ENCODE measurements at places on chromosomes 7 and 10.
A peak's percentile ranks its signal among the peaks of the same experiment; 100 is the strongest.

DNA sequence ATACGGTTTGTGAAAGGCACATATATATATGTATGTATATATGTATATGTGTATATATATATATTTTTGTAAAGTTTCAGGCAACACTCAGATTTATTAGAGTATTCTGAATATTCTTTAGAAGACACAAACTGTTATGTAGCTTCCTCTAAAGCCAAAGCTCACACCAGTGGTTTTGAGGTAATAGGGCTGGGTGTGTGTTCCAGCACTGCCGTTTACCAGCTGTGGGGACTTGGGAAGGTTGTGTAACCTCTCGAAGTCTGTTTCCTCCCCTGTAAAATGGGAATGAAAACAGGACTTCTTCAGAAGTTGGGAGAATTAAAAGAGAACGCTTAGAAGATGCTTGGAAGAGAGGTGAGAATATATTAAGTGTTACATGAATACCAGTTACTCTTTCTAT lies 94.8 kb downstream of the PRPF18 start:
- DNase-seq, result no peak

DNA sequence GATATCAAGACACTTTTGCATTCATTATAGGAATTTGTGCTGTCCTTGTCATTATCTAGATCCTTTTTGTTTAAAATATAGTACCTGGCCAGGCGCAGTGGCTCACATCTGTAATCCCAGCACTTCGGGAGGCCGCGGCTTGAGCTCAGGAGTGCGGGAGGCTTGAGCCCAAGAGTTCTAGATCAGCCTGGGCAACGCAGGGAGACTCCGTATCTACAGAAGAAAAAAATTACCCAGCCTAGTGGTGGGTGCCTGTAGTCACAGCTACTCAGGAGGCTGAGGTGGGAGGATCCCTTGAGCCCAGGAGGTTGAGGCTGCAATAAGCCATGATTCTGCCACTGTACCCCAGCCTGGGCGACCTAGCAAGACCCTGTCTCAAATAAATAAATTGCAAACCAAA lies 621 bp upstream of the MORN4 start:
- no peak for DNase-seq

GRCh38 chr10:101923256-101923655 lies 79.7 kb upstream of the KCNIP2 start:
- no peak for DNase-seq

DNA sequence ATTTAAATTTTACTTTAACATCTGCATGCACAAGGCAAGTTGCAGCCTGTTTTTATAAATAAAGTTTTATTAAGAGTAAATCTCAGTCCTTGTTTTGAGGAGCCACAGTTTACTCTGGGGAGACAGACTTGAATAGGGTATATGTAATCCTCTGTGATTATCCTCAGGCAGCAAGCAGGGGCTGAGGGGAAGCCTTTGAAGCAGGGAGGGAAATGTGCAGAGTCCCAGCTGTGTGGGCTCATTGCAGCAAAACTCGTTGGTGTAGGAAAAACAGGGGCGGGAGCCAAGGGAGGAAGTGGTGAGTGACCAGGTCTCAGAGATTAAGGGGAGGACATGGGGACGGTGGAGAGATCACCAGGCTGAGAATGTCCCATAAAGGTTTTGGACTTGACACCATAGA lies 34.3 kb upstream of the SMC3 start:
- no peak for DNase-seq

DNA sequence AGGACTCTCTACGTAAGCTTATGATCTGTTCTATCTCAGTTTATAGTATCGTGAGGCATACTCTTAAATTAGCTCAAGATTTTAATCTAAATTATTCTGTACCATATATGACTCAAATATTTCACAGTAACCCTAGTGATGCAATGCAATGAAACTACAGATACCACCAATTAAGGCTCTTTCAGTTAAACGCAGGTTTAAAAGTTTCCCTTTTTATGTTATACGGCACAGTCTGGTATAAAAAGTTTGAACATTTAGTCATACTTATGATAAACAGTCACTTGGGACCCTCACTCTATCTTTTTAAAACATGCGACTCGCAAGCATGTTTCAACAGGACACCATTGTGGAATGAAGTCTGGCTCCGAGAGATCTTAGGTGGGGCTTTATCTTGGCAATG lies 107.2 kb downstream of the CDK6 start:
- DNase-seq, result no peak

- DNase-seq, result no peak
Measured at GRCh38 chr7:131568970-131569369, 12.5 kb upstream of the PODXL start.

DNA sequence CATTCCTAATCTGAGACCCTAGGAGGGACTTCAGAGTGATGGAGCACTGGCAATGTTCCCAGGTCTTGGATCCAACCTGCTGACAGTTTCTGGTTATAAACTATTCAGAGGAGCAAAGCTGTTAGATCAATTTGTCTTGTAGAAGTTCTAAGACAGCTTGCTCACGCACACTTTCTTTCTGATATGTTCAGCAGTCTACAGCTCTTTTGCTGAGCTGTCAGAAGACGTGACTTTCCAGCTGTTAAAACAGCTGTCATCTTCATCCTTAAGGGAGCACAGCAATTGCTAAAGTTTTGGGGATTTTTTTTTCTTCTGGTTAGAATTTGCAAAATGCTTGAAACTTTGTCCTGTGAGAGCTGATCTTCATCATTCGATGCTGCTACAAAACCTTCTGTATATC lies 823.1 kb downstream of the SORCS1 start:
- no peak for DNase-seq

DNA sequence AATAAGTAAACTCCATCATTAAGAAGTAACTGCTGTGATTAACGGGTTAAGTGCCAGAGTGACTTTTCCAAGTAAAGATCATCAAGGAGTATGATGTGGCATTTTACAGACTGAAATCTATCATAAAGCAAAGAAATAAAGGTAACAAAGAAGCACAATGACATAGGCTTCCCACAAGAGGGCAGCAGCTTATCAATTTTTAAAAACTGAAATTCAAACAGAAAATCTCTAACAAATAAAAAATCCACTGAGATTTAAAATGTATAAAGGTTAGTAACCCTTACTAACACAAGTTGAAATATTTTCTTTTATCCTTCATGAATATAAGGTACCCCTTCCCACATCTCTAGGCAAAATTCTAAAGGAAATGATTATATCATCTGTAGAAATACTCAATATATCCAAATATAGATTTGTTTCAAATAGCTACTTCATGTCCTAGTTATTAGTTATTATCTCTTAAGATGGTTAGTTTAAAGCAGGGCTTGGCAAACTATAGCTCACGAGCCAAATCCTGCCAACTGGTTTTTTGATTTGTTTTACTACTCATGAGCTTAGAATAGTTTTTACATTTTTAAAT lies 29.2 kb downstream of the FAM3C start:
- DNase-seq, result peak; percentile 65

DNA sequence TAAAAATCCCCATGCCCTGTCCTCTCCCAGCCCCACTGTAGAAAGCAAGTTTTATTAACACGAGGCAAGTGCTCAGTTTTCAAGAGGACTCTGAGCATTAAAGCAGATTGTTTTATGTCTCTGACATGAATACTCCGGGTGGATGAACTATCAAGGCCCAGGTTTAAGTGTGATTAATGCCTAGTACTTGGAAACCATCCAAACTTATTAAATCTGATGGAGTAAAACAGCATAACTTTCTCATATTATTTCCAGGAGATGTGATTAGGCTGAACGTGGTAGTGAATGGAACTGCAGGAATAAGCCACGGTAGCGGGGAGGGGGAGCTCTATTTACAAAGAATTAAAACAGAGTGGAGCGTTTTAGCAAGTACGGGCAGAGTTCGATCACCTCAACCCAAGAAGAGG lies 144.2 kb upstream of the RNF32 start:
- no peak for DNase-seq

- DNase-seq, result no peak
Measured at GRCh38 chr7:92360387-92360786, 86.9 kb upstream of the GATAD1 start.

DNA sequence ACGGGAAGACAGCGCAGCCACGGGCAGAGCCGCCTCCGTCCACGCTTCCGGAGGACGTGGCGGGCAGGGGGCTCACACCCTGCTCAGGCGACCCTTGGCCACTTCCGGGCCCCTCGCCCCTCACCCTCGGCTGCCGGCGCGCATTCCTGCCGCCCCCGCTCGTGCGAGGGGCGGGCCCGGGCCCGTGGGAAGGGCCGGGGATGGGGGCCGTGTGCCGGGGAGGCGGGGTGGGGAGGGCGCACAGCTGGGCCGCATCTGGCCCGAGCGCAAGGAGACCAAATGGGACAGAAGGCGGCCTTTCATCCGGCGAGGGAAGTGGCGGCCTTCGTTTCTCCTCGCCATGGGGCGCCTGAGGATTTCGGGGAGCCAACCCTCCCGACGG lies 846 bp upstream of the LFNG start:
- no peak for DNase-seq

DNA sequence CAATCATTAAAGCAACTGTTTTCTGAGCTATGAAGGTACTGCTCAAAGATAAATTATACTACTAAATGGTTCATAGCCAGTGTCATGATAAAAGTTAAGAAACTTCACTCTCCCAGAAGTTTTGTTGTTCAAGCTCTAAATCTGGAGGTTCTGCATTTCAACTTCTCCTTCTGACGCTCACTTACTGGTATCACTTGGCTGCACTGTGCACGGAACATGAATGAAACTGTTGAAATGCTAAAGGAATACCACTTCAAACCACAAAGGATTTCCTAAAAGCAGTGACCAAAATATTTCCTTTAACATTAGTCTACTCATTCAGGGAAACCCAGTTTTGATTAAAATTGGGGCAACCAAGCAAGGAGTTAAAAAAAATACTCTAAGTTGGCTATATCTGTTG lies 93.6 kb downstream of the UBE2H start:
- DNase-seq, result no peak

- DNase-seq, result no peak
Measured at GRCh38 chr7:101564778-101565211, 64.3 kb downstream of the MYL10 start.

DNA sequence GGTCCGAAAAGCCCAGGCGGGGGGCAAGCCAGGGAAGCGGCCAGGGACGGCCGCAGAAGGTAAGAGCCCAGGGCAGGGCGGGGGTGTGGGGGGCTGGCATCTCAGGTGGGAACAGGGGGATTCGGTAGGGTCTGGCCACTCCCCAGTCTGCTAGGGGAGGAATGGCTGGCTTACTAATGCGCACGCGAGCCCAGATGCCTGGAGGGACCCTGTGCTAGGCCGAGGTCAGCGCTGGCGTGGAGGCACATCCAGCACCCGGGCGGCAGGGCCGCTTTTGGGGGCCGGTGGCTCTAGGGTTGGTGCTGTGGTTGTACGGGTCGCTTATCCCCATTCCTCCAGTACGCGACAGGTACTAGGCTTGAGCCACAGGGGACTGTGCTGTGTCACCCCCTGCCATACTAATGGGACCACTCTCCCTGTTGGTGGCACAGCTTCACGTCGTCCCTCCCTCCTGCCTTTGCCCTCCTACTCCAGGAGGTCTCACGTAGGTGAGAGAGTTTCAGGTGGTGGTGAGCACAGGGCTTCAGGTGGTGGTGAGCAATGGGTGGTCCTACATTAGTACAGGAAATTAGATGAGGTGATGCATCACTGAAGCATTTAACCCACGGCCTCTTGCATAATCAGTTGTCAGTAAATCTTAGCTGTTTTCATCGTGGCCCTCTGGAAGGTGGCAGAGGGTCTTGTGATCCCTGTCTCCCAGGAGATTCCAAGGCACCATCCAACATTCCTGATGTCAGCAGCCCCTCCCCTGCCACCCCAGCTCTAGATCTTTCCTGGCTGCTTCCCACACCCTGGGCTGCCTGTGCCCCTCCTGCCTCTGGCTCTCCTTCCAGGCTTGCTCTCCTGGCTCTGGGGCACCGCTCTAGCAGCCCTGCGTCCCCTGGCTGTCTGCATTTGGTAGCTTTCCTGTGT lies 971 bp downstream of the AEBP1 start:
- DNase-seq, result no peak

GRCh38 chr7:57416601-57417358 lies 33.2 kb upstream of the ZNF716 start:
- DNase-seq, result no peak

DNA sequence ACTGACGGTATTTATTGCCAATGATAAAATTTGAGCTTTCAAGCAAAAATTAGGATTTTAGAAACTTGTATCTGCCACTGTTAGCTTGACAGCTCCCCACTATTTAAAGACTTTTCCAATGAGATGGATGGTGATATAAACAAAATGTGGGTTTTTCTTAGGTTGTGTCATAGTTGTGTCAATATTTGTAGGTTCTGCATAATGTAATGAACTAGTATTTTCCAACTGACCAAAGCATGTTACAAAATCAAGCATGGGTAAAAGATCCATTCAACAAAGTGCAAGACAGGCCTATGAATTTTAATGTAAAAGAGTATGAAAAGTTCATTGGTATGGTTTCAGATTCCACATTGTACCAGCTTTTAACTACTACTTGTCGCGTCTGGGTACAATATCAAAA lies 165.6 kb downstream of the SKAP2 start:
- DNase-seq, result no peak

- DNase-seq, result no peak
Measured at GRCh38 chr7:44185729-44186128, 3.5 kb downstream of the GCK start.

DNA sequence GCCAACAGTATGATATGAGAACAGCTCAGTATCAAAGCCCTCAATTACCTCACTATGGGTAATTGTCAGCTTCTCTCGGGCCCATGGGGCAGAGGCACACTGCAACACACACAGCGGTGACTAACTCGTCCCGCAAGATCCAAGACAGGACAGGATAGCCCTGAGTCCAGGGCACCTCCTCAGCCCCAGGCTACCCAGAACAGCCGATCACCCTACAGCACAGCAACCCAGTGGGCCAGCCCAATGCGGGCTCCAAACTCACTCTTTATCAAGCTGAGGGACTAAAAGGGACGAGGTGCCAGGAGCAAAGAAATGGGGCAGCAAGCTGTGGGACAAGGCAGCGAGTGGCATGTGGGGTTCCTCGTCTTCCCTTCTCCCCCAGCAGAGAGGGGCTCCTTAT lies 765.1 kb downstream of the GRID1 start:
- DNase-seq, result no peak

DNA sequence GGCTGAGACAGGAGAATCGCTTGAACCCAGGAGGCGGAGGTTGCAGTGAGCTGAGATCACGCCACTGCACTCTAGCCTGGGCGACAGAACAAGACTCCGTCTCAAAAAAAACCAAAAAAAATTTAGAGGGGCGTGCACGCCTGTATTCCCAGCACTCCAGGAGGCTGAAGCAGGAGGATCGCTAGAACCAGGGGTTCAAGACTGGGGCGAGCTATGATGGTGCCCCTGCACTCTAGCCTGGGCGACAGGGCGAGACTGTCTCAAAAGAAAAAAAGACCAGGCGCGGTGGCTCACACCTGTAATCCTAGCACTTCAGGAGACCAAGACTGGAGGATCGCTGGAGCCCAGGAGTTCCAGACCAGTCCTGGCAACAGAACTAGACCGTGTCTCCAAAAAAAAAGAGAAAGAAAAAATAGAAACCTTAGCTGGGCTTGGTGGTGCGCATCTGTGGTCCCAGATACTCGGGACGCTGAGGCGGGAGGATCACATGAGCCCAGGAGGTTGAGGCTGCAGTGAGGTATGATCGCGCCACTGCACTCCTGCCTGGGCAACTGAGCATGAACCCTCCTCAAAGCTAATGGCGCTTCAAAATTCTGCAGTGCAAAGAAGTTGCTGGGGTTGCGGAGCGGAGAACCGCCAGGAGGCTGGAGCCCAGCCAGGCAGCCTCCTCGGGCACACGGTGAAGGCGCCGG lies 382 bp upstream of the MBLAC1 start:
- DNase-seq, result no peak

Measured in cerebellar cortex (tissue), 1 donor.